Occipital lobe (tissue), 3 donors: ENCODE measurements at places on chromosomes 2 and 18. TPM values are rescaled to one million over a fixed set of nuclear protein-coding genes. Genes with fewer than 3 reads are reported as not detected.

DNA sequence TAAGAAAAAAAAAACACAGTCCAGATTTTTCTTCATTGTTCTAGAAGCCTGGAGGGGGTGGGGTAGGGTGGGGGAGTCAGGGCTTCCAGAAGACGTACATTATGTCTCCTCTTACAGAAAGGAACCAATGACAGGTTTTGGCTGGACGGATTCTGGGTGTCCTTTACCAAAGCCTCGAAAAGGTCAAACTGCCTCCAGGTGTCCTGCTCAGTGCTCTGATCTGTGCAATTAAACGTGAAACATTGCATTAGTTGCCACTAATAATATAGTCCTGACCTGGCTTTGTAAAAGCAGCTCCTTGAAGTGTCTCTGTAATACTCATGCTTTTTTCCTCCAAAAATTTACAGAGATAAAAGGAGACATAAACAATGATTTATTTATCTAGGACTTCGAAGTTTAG is 11.1 kb upstream of the MTA3 start:
- DNase-seq: no peak

GRCh38 chr2:53173091-53173490 is 594.5 kb upstream of the CHAC2 start:
- DNase-seq: no peak

GRCh38 chr2:45962177-45962921 is 310.9 kb downstream of the PRKCE start:
- DNase-seq: peak; percentile 14

- DNase-seq: no peak
Observed at GRCh38 chr18:13516855-13517254, 209.5 kb downstream of the FAM210A start.

DNA sequence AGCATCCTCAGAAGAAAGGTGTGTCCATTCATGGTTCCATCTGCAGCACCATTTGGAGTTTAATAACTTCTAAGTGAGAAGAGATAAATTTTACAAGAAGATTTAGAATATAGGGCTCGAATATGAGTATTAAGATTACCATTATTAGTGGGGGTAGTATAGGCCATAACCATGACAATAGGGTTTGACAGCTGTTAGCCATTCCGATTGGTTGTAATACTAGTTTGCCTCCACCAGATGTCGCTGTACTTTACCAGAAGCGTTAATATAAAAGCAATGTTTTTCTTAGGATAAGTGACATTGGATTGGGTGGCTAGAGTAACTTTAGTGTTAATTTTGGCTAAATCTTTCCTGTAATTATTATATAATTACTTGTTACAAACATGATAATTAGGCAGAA is 107.5 kb upstream of the SRD5A2 start:
- DNase-seq: no peak

- no peak for DNase-seq
Observed at GRCh38 chr2:133734716-133735495, 166.6 kb upstream of the NCKAP5 start.

- DNase-seq: no peak
Observed at GRCh38 chr2:144512891-144513351, 7.0 kb downstream of the ZEB2 start.

DNA sequence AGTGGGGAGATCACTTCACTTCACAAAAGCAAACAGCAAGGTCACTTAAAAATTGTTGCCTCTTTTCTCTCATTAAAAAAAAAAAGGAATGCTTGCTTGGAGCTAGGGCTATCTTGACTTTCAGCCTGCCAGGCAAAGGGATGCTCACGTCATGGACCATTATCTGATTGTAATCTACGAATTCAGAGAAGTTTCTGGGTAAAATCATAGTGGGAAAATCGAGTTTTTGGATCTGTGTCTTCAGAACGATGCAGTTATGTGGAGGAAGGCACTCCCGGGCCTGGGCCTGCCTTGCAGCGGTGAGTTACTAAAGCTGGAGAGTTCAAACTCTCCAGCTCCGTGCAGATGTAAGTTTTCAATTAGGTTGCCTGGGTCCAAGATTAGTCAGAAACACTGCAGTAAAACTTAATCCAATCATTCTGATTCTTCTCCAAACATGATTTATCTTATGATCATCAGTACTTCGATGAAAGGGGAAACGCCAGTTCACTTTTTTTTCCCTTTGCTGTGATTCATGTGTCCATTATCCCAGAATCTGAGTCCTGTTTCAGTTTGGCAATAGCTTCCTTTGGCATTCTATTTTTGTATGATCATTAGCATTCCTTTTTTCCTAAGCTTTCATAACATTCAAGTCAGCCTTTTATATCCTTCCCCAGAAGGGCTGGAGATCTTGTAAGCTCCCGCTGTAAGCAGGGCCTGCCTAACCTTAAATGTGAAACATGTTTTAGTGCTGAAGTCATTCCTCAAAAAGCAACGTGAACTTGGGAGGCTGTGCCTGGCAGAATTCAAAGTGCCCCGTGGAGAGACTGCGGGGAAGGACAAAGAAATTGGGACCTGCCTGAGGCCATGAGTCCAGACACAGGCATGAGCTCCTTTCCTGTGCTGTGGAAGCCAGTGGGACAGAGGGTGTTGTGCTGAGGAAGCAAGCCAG is 119.3 kb upstream of the TWIST2 start:
- no peak for DNase-seq

- DNase-seq: no peak
Observed at GRCh38 chr2:181805228-181806038, 86.1 kb upstream of the ITPRID2 start.

GRCh38 chr2:232997749-232998665 is 15.0 kb downstream of the NGEF start:
- DNase-seq: peak; percentile 33

DNA sequence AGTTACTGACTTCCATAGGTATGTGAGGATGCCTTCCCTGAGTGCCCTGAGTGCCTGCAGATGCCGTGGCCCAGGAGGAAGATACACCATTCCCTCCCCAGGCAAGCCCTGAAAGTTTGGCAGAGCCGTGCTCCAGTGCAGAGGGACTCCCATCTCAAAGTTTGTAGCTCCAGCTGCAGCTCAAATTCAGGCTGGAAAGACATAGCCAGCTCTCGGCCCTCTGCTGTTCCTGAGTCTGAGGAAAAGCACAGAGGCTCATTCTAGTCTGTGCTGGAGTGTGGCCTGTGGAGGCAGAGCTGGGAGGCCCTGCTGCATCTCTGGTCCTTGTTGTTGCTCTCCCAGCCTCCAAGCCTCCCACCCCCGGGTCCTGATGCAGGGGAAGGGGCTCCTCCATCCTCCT is 15.9 kb upstream of the TPO start:
- no peak for DNase-seq

GRCh38 chr2:18560797-18561085 is 288 bp upstream of the RDH14 start:
- DNase-seq: no peak

DNA sequence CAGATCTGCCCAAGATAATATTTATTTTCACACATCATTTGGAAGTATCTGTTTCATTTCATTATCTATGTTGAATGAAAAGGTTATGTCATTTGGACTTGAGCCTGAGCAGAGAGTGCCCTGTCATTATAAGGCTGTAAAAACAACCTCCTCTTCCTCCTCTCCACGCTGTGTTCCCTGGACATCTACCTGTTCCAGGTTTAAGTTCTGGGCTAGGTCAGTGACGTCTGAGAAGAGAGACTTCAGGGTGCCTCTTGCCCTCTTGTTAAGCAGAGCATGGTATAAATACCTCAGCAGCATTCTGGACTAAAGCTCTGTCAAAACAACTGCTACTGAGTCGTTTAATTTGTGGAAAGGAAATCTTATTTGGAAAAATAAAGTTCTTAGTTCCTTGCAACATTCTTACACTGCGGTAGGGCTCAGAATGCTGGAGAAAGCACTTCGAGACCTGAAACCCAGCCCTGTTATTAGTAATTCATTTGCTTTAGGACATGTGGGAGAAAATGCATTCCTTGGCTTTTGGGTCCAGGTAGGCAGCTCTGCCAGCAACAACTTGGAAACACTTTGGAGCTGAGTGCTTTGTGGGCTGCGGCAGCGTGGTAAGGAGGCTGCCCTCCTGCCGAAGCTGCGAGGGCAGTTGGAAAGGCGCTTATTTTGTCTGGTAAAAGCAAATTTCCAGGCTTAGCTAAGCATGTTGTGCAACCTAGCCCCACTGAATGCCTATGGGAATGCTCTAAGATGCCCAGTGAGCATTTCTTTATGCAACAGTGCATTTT is 91.8 kb upstream of the NEDD4L start:
- no peak for DNase-seq

GRCh38 chr2:80519699-80520291 is 215.2 kb upstream of the LRRTM1 start:
- no peak for DNase-seq

- no peak for DNase-seq
Observed at GRCh38 chr2:205034034-205034433, 488.8 kb downstream of the PARD3B start.

DNA sequence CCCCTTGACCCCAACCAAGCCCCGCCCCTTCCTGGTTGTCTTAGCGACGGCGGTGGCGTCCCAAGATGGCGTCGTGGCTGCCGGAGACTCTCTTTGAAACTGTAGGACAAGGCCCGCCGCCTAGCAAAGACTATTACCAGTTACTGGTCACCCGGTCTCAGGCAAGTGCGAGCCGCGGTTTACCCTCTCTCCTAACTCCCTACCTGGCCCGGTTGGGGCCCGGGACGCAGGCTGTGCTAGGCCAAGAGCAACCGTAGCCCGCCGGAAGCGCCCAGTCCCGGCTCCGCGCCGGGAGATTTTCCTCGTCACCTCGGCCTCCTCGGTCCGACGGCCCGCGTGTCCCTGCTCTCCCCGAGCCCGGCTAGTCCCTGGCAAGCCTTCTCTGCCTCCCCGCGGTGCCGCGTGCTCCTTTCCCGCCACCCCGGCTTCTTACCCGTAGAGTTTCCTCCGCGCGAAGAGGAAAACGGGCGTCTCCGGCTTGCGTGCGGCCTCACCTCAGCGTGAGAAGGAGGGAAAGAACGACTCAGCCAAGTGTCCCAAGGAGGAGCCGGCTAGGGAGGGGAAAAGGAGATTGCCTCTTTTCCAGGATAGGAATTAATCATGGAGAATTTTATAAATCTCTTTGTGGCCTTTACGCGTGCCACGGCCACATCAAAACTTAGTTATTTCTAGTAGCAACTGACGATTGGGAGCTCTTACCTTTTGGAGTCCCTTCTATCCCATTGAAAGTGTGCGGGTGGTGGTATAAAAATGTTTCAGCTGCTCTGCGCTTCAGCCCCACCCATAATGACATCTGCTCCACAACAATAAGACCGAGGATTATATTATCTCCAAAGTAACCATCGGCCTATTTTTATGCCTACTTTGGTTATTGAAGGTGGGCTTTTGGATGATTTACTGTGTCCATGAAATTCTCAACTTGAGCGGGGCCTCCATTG is at the start of gene FBXO36:
TSS of gene FBXO36 (plus strand) at position 55 of the 938 bp plus-strand sequence. CDS start at position 66, 11 bp downstream.
- DNase-seq: peak; percentile 92

DNA sequence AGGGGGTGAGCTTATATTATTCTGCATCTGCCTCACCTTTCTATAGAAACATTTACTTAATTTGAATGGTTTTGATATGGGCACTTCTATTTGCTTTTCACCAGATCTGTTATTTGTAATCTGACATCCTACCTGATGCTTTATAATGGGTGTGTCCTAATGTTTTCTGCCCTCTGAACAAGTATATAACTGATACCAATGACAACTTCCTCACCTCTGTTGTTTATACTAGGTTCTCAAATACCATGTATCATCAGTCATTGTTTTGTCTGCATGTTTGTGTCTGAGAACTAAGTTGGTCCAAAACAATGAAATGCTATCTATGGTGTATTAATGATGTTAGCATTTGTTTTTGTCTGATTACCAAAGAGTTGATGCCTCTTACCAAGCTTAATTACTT is 45.8 kb downstream of the ITGA6 start:
- no peak for DNase-seq

DNA sequence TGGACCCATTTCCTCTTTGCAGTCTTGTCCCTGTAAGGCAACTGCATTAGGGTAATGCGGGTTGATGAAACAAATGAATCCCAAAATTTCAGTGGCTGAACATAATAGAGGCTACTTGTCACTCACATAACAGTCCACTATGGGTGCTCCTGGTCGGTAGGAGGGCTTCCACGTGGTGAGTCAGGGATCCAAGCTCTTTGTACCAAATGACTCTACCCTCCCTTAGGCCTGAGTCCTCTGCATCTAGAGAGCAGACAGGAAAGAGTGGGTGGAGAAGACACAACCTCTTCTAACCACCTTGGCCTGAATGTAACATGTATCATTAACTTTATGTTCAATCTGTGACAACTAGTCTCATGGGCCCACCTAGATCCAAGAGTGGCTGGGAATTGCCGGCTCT is 86.2 kb upstream of the HAAO start:
- no peak for DNase-seq

DNA sequence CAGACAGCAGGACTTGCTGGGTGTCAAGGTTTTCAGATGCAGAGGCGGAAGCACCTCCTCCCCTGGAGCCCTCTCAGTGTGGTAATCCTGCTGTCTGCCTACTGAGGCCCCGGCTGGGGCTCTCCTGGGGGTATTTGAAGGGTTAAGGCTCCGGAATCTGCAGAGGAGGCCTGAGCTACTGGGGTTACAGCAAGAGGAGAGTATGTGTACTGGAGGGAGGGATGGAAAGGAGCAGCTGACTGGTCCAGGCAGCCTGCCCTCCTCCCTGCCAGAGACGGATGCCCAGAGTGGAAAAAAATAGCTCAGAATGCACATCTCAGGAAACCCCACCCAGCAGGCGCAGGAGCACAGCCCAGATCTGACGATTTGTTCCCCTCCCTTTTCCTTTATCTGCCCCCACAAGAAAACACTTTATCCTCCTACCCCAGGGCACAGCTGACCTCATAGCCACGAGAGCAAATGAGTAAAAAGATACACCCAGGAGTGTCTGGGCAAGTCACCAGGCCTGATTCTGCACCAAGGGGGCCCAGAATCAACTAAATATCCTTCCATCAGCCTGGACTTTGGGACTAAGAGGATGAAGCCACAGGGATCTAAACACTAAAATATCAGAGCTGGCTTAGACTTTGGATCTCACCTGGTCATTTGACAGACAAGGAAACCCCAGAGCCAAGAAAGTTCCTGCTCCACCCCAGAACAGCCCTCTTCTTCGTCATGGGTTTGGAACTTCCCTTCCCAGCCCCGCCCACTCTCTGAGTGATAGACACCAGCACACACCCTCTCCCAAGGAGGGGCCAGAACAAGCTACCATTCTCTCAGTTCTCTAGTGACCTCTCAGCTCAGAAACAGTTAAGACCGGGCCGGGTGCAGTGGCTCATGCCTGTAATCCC is 5.5 kb downstream of the TMBIM1 start:
- peak; percentile 82 for DNase-seq

The CIB4 gene
- total RNA-seq: not detected

The MAP3K2 gene
- total RNA-seq: 62.1 TPM

The ANXA4 gene
- total RNA-seq: 3.4 TPM

The ATP8B1 gene
- total RNA-seq: 2.5 TPM

The SPATA3 gene
- not detected for total RNA-seq

The EFHD1 gene
- total RNA-seq: 1.1 TPM
